ENCODE measurements at places on chromosomes 12 and 14. TPM values are rescaled to one million over a fixed set of nuclear protein-coding genes. Genes with fewer than 3 reads are reported as not detected.

DNA sequence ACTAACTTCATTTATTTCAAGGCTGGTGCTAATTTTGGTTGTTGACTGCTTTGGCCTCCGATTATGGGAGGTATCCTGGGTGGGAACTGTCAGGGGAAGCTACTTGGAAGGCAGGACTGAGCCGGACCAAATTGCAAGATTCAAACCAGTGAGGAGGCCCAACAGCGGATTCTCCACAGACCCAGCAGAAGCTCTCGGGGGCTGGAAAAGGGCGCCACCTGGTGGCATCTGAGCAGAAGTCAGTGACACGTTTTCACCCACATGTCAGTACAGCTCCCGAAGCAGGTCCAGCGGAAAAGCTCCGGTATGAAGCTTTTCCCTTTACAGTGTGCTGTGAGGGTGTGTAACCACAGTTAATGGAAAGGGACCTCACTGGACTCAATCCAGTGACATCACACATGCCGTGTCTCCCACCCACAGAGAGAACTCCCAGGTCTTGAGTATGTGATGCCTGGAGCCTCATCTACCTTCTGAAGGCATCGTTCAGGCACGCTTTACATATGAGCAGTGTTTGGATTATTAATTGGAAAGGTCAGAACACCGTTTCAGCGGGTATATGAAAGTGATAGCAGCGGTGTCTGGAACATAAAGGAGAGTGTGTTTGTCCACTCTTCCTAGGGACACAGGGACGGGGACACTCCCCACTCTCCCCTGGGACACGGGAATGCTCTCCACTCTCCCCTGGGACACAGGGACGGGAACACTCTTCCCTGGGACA, 3.6 kb upstream of the P2RX2 start:
- peak; percentile 79 for DNase-seq

DNA sequence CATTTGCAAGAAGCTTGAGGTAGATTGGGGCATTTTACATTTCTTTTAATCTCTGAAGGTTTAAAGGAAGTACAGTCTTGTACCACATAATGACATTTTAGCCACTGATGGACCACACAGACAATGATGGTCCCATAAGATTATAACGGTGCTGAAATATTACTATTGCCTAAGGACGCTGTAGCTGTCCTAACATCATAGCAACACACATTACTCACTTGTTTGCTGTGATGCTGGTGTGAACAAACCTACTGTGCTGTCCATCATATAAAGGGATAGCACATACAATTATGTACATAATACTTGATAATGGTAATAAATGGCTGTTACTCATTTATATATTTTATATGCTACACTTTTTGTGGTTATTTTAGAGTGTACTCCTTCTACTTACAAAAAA, 127.1 kb upstream of the CPNE8 start:
- DNase-seq, result no peak

DNA sequence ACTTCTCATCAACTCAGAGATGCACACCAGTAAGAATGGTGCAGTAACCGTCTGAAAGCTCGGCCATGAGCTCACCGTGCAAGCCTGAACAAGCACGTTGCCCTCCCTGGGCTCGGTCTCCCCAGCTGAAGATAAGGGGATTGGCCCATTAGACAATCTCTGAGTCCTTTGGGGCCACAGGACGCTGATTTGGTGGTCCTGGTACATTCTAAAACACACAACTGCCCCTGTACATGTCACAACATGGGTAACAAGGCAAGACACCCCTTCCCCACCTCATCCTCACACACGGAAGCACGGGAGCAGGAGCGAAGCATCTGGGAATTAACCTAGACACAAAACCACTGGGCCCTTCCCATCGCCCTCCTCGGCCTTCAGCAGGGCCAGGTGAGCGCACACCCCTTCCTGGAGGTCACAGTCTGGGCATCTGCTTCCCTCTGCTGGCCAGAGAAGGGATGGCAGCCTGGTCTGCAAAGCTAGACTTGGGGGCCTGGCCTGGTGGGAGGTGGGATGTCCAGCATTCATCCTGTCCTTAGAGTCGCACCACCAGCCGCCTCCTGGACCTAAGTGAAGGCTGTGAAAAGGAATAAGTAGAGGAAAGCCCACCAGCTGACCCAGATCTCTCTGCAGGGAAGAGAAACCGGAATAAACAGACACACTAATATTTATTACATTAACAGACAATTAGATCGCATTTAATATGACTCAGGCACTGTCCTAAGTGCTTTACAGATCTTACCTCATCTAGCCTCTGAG, 18.9 kb upstream of the SMUG1 start:
- no peak for DNase-seq

DNA sequence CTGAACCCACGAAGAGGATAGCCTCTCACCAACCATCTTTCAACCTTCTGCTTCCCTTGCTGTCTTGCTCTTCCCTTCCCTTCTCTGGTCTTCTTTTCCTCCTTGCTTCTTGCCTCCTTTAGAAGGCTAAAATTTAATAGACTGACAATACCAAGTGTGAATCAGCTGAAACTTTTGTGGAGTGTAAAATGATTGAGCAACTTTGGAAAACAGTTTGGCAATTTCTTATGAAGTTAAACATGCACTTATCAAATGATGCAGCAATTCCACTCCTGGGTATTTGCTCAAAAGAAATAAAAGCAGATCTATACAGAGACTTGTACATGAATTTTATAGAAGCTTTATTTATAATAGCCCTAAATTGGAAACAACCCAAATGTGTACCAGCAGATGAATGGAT, 3.3 kb upstream of the KRT86 start:
- DNase-seq, result no peak

GRCh38 chr14:73246387-73247150, 9.3 kb downstream of the PAPLN start:
- no peak for DNase-seq

- DNase-seq, result no peak
Observed at GRCh38 chr12:130331146-130331545, 6.5 kb upstream of the PIWIL1 start.

GRCh38 chr14:75864352-75864751, 117.4 kb downstream of the TGFB3 start:
- DNase-seq, result no peak

DNA sequence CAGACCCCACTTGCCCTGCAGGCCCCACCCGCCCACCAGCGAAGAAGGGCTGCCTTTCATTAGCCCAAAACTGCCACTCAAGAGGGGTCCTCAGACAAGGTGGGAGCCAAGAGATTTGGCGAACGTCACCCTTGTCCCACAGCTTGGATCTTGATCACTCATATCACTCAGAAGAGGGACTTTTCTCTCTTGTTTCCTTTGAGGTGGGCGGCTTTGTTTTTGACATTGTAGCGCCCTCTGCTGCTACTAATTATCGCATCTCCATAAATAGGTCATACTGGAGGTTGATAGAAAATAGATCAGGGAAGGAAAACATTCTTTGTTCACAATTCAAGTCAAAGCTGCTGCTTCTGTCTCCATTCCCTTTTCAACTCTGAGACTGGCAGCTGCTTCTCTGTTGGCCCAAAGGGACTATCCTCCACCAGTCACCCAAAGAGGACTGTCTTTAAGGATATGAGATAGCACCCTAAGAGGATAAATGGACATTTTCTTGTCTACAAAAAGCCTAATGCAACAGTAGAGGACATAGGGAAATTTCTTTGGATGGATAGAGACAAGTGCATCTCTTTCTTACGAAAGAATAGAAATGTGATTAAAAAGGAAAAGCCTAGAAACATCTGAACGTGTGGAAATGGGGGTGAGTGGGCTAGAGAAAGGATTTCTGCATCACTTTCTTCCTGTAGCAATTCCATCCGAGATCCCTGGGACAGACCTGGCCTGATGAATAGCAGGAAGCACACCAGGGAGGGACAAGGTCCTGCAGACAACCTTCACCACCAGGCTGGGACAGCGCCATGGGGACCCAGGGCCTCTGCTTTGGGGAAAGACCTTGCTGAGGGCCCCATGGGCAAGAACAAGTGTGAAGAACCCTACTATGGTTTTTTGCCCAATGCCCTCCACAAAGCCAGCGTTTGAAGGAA, 115.8 kb downstream of the DAD1 start:
- DNase-seq, result peak; percentile 44

DNA sequence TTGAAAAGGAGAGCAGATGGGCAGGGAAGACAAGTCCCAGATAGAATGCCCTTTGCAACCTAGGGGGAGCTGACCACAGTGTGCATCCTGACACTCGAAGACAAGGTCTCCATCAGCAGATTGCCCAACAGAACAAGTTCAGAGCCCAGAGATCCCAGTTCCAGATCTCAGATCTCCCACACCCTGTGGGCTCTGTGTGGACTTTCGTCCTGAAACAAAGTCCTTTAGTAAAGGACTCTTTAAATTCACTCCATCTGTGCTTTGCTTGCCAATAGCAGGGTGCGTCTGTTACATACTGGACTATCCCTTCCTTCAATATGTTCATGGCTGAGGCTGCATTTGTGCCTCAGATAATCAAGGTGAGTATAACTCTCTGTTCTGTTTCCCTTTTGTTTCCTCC, 8.7 kb upstream of the C1RL start:
- no peak for DNase-seq

GRCh38 chr12:57243521-57244311, 7.3 kb downstream of the STAC3 start:
- peak; percentile 78 for DNase-seq

GRCh38 chr12:131724534-131724933, 13.6 kb downstream of the SFSWAP start:
- DNase-seq, result no peak

DNA sequence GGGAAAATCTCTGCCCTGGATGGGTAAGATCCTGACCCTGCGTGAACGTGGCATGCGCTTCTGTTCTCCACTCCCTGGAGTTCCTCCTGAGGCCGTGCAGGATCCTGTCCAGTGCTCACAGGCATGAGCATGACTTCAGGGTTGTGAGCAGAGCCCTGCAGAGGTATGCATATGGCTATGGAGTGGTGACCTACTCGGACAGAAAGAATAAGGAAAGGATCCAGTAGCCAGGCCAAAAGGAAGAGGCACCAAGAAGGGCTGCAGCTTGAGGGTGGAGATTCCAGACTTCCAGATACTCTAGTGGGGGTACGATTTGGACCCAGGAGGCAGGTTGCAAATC, 20.8 kb upstream of the CD27 start:
- DNase-seq, result no peak

DNA sequence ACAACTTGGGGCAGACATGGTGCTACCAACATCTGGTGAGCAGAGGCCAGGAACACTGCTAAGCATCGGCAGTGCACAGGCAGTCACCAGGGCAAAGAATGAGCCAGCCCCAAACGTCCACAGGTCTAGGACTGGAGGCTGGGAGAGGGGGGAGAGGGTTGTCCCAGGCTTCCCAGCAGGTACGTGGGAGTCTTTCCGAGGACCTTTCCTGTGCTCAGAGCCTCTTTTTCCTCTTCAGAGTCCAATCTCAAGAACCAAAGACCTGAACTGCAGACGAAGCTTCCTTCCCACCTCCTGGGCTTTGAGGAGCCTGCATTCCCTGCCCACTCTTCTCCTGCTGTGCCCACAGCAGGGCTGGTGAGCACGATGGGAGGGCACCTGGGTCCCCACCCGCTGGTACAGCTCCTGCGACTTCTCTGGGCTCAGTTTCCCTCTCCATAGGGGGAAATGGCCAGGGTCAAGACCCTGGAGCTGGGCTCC, 48.7 kb downstream of the DLK1 start:
- DNase-seq, result no peak

DNA sequence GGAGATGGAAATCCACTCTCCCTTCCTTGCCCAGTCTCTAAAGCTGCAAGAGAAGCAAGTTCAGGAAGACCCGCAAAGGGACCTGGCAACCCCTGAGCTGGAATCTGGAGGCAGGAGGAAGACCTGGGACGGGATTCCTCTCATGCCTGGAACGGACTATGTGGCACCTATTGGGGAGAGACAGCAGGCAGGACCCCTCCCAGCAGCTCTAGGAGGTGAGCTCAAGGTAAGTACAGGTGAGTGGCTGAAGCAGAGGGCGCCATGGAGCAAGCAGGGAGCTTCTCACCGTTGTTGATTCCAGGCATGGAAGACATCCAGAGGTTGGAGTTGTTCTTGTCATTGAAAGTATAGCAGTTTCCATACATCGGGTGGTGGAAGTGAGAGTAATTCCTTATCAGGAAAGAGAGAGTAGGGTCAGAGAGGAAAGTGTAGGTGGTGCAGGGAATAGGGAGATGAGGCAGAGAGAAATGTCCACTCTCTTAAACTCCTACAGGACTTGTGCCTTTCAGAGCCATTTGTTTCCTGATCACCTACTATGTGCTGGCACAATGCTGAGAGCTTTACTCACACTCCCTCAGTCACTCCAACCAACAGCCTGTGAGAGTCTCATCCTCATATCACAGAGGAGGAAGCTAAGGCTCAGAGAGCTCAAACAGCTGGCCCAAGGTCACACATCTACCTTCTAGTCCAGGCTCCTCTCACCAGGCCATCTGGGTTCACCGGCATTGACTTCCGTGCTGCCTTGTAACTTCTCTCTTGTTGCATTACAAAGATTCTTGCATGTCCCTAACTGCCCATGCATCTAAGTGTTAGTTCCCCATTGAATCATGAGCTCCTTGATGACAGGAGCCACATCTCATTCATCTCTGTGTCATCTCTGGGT, 13.9 kb upstream of the TNFRSF1A start:
- no peak for DNase-seq

The DNAI7 gene
- 5.9 TPM for total RNA-seq

The RPS6KL1 gene
- 8.8 TPM for total RNA-seq

The RESF1 gene
- total RNA-seq, result 67.3 TPM

The KRT82 gene
- total RNA-seq, result not detected

The SERPINA12 gene
- total RNA-seq, result not detected

The RNASE3 gene
- 0.51 TPM for total RNA-seq

The CABP1 gene
- not detected for total RNA-seq

The KRT8 gene
- 268 TPM for total RNA-seq

The MFAP5 gene
- total RNA-seq, result 2.1 TPM

The FAM90A1 gene
- not detected for total RNA-seq

The RDH11 gene
- 48.3 TPM for total RNA-seq

Data from upper lobe of left lung (tissue), 6 donors.